ENCODE measurements at places on chromosomes 2 and 18. TPM values are rescaled to one million over a fixed set of nuclear protein-coding genes. Genes with fewer than 3 reads are reported as not detected.

GRCh38 chr2:128661311-128661710 is 342.6 kb upstream of the HS6ST1 start:
- no peak for DNase-seq

SLC40A1 gene
- 8.0 TPM for polyA plus RNA-seq

DNA sequence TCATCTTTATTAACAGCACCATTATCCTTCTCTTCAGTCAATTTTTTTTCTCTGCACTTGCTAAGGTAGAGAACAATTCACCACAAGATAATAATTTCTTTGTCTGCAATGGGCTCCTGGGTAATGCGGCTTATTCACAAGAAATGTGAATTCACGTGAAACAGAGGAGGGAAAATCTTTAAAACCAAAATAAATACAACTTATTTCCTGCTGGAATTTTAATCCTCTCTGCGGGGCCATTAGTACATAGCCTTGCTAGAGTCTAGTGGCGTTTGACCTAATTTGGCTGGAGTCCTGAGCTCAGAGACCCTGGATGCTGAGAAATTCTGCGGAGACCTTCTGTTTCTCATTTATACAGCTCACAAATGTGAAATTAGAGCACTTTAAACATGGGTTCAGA is 319.3 kb upstream of the MMADHC start:
- DNase-seq = no peak

ZNF396 gene
- polyA plus RNA-seq = 0.80 TPM

TNP1 gene
- polyA plus RNA-seq = not detected

DNA sequence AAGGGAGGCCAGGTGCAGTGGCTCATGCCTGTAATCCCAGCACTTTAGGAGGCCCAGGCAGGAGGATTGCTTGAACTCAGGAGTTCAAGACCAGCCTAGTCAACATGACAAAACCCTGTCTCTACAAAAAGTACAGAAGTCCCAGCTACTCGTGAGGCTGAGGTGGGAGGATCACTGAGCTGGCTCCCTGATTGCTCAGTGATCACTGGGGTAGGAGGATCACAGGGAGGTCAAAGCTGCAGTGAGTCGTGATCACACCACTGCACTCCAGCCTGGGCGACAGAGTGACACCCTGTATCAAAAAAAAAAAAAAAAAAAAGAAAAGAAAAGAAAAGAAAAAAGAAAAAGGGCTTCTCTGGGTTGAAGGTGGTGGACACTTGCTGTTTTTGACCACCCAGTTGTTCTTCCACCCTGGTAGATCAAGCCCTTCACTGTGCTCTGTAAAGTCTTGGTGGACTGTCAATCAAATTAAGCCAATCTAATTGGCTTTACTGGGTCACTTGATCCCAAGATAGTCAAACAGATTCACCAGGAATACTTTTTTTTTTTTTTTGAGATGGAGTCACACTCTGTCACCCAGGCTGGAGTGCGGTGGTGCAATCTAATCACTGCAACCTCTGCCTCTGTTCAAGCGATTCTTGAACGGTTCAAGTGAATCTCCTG is 191.6 kb downstream of the AGPS start:
- no peak for DNase-seq

DNA sequence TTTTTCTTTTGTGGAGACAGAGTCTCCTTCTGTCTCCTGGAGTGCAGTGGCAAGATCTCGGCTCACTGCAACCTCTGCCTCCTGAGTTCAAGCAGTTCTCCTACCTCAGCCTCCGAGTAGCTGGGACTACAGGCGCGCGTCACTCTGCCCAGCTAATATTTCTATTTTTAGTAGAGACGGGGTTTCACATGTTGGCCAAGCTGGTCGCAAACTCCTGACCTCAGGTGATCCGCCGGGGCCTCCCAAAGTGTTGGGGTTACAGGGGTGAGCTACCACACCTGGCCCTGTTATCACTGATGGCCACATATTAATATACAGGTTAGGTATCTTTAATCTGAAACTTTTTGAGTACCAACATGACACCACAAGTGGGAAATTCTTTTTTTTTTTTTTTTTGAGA is 3.4 kb downstream of the MRPL35 start:
- no peak for DNase-seq

DNA sequence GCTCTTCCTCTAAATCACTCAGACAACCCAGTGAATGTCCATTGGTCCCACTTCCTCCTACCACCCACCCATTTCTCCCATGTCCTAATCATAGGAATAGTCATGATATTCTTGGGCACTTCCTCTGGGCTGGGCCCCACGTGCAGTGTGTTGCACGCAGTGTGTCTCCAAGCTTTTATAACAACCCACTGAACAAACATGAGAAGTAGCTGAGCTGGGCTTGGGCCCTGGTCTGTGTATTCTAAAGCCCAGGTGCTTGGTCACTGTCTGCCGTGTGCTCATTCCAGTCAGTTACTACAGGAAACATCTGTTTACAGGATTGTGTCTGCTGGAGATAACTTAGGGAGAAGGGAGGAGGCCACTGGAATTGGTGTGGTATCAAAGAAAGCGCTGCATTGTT is 64.2 kb upstream of the THOC1 start:
- DNase-seq = no peak

GRCh38 chr2:17754773-17755425 is 961 bp downstream of the GEN1 start:
- DNase-seq = peak; percentile 19

KCNK3 gene
- polyA plus RNA-seq = 0.01 TPM

ALPI gene
- not detected for polyA plus RNA-seq

DNA sequence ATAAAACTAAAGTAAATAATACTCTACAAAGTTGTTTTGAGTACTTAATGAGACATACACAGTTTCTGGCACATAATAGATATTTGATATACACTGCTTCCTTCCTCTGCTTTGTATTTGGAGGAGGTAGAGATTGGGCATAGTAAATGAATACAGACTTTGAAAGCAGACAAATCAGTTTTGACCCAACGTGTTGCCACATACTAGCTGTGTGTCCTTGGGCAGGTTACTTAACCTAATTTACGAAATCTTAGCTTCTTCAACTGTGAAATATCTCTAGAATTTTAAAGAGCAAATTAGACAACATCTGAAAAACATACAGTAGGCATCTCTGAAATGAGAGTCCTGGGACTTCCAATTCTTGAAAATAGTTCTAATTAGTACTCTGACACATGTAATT is 425.4 kb downstream of the TGIF1 start:
- DNase-seq = no peak

- DNase-seq = no peak
These were observed 306.7 kb upstream of the CHST9 start for GRCh38 chr18:27491772-27492171.

GRCh38 chr2:160199053-160199452 is 1.0 kb downstream of the ITGB6 start:
- no peak for DNase-seq

MYO5B gene
- 0.06 TPM for polyA plus RNA-seq

GRCh38 chr2:118554616-118555015 is 292.8 kb downstream of the EN1 start:
- DNase-seq = peak; percentile 6

GRCh38 chr2:14480120-14480519 is 152.4 kb upstream of the LRATD1 start:
- no peak for DNase-seq

GRCh38 chr2:237458519-237458918 is 28.5 kb upstream of the MLPH start:
- DNase-seq = no peak

UGT1A3 gene
- not detected for polyA plus RNA-seq

DNA sequence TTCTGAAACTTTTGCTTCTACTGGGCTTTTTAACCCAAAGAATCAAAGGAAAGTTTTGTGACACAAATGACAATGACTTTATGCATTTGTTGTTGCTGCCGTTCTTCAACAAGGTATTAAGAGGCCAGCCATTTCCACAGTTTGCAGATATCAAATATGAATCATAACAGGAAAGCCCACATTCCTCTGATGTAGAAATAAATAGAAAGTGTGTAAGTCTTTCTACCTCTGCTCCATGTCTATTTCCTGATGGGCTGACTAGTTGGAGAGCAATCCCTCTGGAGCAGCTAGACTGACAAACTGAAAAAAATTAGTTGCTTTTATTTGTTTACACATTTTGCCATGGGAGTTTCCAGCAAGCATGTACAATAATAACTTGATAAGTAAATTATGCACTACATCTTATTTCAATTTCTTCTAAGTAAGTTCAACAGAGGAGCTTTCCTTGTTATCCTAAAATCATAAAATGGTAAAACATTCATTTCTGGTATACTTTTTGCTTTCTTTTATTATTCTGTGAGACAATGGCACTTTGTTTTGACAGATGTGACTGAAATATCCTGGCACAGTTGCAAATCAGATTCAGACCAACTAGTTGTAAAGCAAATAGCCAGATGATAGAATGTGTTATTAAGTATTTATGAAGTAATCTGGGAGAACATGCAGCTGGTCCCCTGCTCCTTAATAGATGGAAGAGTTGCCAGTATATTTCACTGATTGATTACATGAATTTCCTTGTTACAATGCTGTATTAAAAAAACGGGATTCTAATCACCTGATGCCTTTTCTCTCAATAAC is 266.7 kb downstream of the METTL4 start:
- DNase-seq = peak; percentile 39

LOXHD1 gene
- polyA plus RNA-seq = not detected

GRCh38 chr18:47970664-47971531 is 40.4 kb upstream of the SMAD2 start:
- DNase-seq = no peak

- DNase-seq = peak; percentile 83
These were observed 80.0 kb downstream of the EXOC6B start for GRCh38 chr2:72745679-72746368.

CLIP4 gene
- polyA plus RNA-seq = 40.3 TPM

TBC1D8 gene
- polyA plus RNA-seq = 5.4 TPM

KCNS3 gene
- 2.8 TPM for polyA plus RNA-seq

DNA sequence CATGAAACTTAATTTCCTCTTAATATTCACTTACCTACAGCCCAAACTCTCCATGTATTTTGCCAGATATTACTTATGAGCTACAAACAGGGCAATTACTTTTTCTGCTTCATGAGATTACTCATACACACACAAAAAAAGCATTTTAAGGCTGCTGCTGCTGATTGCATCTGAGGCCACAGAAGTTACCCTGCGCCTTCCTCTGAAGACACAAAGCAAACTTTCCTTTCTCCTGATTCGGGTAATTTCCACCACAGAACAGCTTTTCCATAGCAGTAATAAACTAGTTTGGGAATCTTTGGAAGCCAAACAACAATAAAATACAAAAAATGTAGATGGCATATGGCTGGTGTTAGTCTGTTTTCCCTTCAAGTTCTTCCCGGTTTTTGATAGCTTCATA is 6.2 kb downstream of the TTC32 start:
- no peak for DNase-seq

C2orf80 gene
- not detected for polyA plus RNA-seq

EN1 gene
- polyA plus RNA-seq = 0.03 TPM

DNA sequence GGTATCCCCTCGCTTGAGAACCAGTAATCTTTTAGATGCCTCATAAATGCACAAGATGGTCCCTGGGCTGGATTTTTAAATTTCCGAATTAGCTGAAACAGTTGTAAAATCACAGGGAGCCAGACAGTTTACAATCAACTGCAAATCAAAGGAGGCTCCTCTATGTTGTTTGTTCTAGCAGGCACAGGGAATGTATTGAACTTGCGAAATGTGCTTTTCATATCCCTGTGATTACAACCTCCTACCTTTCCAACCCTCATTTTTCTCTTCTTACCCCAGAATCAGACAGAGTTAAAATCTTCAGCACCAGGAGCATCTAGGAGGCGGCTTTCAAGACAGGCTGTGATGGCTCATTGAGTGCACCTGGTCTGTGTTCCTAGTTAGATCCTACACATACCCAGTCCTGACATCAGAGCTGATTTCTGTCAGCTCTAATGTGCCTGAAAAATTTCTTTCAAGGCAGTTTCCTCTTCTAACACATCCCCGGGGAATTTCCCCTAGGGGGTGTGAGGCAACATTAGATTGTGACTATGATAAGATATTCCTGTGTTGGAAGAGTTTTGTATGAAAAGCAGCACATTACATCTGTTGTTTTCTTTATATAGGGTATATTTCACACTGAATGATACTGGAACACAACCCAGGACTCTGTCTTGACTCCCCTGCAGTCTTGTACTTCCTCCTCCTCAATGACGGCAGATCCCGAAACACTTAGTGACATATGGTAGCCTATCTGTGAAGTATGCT is 17.9 kb upstream of the CAVIN2 start:
- DNase-seq = peak; percentile 67

DNA sequence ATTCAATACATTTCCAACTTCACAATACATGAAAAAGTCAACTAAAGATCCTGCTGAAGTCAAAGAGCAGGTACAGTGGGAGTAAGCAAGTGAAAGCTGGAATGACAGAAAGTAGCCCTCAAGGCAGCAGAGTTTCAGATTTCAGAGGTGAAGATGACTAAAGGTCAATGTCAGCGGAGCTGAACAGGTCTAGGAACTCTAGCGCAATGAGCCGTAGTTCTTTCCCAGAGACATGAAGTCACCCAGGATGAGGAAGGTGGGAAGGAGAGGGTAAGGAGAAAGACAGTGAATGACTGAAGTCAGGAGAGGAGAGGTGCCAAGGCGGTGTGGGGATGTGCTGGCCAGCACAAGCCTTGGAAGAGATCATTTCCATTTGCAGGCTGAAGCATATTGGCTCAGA is 28.1 kb downstream of the PTPN2 start:
- DNase-seq = no peak

DNA sequence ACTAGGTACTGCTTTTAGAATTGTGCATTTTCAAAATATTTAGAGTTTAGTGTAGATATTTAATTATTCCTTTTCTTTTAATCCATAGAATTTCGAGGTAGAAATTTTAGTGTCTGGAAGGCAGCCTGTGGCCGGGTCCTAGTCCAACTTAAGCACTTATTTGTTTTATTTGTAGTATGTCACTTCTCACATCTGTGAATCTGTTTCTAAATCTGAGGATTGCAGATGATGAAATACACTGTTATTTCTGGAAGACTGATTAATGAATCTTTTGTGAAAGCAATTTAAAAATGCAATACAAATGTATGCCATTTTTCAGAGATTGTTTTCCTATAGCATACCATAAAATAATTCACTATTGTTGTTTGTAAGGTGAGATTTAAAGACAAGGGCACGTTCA is 483.9 kb upstream of the TRIB2 start:
- no peak for DNase-seq

PDE11A gene
- polyA plus RNA-seq = 0.03 TPM

GRCh38 chr2:135490376-135490775 is 40.6 kb downstream of the ZRANB3 start:
- DNase-seq = peak; percentile 67

GRCh38 chr2:3110555-3110954 is 267.1 kb downstream of the EIPR1 start:
- no peak for DNase-seq

DNA sequence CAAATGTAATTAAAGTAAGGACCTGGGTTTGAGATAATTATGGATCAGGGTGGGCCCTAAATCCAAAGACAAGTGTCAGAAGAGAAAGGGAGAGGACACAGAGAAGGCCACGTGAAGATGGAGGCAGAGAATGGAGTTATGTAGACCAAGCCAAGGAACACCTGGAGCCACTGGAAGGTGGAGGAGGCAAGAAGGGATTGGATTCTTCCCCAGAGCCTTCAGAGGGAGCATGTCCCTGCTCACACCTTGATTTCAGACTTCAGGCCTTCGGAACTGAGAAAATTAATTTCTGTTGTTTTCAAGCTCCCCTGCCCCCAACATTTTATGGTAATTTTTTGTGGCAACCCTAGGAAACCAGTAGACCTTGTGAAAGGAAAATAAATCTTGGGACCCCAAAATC is 19.6 kb downstream of the CAPN14 start:
- DNase-seq = no peak

- peak; percentile 20 for DNase-seq
These were observed 2.7 kb upstream of the ZC3H8 start for GRCh38 chr2:112257575-112257974.
